Activated CD8-positive, alpha-beta memory T cell treated with anti-CD3 and anti-CD28 coated beads, Interleukin-2, amount 50 U/mL, for 48 hours (primary cell): ENCODE measurements at places on chromosomes 12 and 14.
A peak's percentile ranks its signal among the peaks of the same experiment; 100 is the strongest.

GRCh38 chr14:68363466-68363842 lies 429.4 kb downstream of the ZFP36L1 start:
- DNase-seq = no peak

DNA sequence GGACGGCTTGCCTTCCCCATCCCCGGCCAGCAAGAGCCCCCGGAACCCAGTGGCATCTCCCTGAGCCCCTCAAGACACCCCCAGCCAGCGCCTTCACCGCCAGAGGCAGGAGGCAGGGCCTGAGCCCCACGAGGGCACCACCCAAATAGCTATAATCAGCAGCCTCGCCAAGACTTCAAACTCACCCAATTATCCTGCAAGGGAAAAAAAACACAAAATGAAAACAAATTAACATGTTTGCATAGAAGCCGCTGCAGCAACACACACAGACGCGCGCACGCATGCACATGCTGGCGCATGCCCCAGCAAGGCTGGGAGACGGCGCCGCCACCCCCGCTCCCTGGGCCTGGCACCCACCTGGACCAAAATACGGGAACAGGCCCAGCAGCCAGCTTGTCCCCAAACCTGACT lies 15.8 kb downstream of the FAM222A start:
- no peak for DNase-seq

GRCh38 chr12:42237052-42237852 lies 796 bp downstream of the YAF2 start:
- peak; percentile 82 for DNase-seq

DNA sequence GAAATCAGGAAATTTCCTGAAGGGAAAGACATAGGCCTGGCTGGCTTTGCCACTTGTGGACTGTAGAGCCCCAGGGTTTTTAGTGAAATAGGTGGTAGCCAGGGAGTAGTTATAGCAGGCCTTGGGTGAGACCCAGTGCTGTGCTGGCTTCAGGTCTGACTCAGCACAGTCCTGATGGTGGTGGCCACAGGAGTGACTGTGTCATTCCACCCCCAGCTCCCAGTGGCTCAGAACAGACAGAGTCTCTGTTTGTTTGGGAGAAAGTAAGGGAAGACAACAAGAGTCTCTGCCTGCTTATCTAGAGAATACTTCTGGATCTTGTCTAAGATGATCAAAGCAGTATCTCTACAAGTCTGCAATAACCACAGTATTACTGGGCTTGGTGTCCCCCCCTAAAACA lies 27.5 kb upstream of the OR6J1 start:
- DNase-seq = no peak

GRCh38 chr14:50601394-50601793 lies 41.4 kb downstream of the ATL1 start:
- no peak for DNase-seq

DNA sequence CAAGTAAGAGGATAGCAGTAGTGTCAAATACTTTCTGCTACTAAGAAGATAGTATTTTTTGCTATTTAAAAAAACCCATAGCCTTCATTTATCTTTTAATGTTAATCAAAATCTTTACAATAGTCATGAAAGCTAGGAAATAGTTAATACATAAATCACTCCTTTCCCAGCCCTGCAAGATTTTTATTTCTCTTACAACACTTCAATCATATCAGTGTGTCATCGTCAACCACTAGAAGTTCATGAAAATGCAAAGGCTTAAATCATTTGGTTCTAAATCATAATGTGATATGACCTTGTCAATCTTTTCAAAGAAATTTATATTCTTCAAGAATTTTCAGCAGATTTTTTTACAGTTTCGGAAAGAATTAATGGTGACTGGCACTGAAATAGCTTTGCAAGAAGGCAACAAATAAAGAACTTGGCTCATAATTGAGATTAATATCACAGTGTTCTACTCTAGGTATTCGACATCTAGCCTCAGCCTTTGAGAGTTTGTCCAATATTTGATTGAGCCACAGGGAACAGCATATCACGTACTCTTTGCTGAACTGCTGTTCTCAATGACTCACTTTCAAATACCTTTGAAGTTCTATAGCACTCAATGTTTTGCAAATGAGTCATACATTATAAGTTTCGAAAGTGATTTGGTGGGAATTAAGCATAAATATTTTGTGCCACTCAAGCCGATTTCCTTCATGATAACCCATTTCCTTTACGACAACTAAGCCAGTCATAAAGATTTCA lies 384.0 kb upstream of the FOXG1 start:
- no peak for DNase-seq

GRCh38 chr12:56114084-56114483 lies 2.3 kb upstream of the RPL41 start:
- DNase-seq = no peak

GRCh38 chr12:46557539-46558373 lies 185.2 kb upstream of the SLC38A2 start:
- no peak for DNase-seq
